ENCODE measurements at places on chromosomes 6 and 20. TPM values are rescaled to one million over a fixed set of nuclear protein-coding genes. Genes with fewer than 3 reads are reported as not detected.

- DNase-seq: no peak
These were observed 15.0 kb upstream of the BCKDHB start for GRCh38 chr6:80091506-80091905.

- no peak for DNase-seq
These were observed 627.8 kb downstream of the DOK5 start for GRCh38 chr20:55103188-55103587.

DNA sequence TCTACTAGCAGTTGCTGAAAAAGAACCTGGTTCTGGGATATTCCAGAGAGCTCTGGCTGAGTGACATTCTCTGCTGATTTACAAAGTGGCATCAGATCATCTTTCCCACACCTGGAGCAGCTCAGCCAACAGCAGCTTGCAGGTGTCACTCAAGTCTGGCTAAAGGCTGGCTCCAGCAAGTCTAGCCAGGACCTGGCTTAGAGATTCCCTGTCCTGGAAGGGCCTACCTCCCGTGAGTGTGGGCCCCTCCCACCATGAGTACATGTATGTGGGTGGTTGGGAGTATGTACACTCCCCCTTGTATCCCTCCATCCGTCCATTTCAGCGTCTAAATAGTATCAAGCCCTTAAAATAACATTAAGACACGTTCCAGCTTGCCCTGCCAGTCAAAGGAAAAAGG is 539.3 kb upstream of the ID4 start:
- DNase-seq: no peak

DNA sequence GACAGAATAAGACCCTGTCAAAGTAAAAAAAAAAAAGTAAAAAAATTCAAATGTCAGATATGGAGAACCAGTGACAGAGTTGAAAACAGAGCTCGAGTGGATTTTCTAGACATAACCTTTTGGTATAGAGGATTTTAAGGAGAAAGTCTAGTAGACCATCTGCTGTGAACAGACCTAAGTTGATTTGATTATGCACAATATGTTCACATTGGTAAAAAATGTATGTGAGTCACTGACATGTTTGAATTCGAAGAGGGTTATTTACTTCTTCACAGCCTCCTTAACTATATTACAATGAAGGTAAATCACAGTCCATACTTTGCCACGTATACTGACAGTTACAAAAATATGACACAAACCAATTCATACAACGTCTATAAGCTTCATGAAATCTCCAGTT is 7.4 kb downstream of the TINAG start:
- no peak for DNase-seq

- no peak for DNase-seq
These were observed 461.0 kb upstream of the JARID2 start for GRCh38 chr6:14784596-14785492.

GRCh38 chr6:3290149-3290930 is 31.6 kb downstream of the PSMG4 start:
- no peak for DNase-seq

DNA sequence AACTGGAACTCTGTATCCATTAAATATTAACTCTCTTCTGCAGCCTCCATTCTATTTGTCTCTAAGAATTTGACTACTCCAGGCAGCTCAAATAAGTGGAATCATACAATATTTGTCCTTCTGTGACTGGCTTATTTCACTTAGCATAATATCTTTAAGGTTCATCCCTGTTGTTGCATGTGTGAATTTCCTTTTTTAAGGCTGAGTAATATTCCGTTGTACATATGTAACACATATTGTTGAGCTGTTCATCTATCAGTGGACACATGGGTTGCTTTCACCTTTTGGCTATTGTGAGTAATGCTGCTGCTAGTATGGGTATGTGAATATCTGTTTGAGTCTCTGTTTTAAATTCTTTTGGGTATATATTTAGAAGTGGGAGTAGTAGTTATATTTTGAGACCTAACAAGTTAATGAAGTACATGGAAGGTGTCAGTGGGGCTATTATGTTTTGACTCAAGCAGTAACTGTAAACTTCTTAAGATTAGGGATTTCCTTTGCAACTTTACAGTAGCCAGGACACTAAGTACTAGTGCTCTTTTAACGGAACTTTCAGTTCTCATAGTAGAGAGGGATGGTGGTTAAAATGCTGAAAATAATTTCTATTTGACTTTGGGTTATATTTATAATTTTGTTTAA is 29.7 kb upstream of the TMEM217 start:
- no peak for DNase-seq

- DNase-seq: no peak
These were observed 355.1 kb downstream of the HAO1 start for GRCh38 chr20:7585126-7585679.

DNA sequence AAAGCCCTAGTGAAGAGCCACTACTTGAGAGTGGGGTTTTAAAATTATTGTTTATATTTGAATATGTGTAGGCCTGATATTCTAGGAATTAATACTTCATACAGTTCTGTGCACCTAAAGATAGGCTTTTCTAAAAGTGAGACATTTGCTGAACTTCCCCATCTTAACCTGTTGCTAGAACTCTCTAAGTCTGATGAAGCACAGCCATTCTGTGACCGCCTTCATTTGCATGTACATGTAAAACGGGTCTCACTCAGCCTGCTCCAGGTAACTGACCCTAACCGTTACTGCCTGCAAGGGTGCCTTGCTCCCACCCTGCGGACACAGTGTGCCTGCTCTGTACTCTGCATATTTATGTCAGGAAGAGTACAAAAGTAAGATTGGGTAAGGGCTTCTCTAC is 44.3 kb upstream of the IRF4 start:
- no peak for DNase-seq

DNA sequence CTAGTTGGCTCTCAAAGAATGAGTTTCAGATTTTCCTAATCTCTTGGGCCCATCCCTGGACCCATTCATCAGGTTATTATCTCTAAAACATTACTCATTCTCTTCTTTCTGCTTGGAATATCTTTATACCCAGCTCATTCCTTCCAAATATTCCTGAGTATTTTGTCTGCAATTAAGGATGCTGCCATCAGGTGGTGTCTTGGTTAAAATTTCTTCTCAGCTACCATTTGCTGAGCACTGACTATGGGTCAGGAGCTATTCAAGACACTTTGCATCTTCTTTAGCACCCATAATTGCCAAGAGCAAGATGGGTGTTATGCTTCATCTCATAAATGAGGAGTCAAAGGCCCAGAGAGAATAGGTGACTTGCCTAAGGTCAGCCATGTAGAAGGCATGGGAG is 8.4 kb downstream of the SUN5 start:
- no peak for DNase-seq

GRCh38 chr6:54086439-54086838 is 24.8 kb upstream of the MLIP start:
- DNase-seq: no peak

DNA sequence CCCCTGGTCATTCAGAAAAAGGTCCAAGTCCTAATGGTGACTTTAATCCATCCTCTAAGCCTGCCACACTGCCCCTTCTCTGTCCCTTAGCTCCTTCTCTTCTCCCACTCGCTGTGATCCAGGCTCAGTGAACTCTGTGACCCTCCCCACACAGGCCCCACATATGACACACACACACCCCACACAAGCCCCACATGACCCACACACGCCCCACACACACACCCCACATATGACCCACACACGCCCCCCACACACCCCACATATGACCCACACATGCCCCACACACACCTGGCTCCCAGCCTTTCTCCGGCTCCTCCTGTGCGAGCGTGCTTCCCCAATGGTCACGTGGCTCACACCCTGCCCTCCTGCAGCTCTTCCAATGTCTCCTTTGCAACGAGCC is 528.4 kb upstream of the AGPAT4 start:
- DNase-seq: no peak

The ADIG gene
- not detected for total RNA-seq

DNA sequence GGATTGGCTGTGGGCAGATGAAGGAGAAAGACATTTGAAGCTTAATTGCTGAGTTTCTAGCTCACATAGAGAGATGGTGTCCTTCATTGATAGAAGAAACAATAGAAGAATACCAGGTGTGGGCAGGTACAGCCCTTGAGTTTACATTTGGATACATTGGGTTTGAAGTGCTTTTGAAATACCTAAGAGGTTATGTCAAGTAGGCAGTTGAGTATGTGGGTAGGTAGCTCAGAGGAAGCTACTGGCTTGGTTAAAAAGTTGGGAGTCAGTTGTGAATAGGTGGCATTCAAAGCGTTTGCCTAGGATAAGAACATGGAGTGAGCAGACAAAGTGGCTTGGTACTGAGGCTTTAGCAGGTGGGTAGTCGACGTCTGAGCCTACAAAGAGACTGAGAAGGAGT is 25.0 kb downstream of the NDUFAF5 start:
- no peak for DNase-seq

The CCM2L gene
- not detected for total RNA-seq

The SLC35F1 gene
- 0.17 TPM for total RNA-seq

The OLIG3 gene
- total RNA-seq: 0.12 TPM

The PAK5 gene
- not detected for total RNA-seq

- DNase-seq: no peak
These were observed 164.8 kb upstream of the SGK1 start for GRCh38 chr6:134482593-134483270.

The OVOL2 gene
- total RNA-seq: not detected

DNA sequence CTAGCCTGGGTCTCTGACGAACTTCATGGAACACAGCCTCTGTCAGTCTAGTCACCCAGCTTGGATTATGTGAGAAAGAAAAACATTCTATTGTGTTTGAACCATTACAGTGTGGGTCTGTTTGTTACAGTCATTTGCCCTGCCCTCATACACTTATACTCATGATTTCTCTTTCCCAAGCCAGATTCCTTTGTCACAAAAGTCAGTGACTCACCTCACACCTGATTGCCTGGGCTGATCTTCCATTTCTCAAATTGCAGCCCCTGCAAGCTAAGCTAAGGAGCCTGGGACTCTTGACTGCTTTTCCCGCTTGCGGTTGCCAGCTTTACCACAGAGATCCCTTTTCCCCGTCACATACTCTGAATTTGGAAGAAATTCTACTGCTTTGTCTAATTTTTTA is 395.9 kb downstream of the SAMD5 start:
- no peak for DNase-seq

DNA sequence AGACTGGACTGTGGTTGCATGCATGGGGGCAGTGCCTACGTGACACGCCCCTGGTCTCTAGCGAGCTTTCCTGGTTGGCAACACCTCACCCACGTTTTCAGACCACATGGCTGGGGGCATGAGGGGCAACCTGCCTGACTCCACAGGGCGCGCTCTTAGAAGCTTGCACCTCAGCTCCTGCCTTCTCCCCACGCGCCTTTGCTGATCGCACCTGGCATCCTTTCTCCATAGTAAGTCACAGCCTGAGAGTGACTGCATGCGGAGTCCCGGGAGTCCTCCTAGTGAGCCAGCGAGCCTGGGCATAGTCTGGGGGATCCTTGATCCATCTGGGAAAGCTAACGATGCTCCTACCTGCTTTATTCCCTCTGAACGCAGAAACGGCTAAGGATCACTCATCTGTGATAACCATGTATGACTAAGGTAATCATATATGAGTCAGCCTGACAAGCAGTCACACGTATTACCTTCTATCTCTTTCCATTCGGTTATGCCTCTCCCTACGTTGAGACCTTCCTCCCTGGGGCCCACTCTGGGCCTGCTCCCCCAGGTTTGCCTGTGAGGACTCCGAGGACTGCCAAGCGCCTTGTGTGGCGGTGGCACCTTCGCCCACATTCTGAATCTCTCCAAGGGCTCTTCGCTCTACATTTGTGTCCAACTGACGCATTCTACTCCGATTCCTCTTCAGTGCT is 4.5 kb downstream of the TCFL5 start:
- DNase-seq: no peak

- no peak for DNase-seq
These were observed 93.7 kb downstream of the CDS2 start for GRCh38 chr20:5220321-5221060.

GRCh38 chr6:26552640-26553188 is 14.5 kb downstream of the HMGN4 start:
- no peak for DNase-seq

- DNase-seq: no peak
These were observed 554.9 kb downstream of the MAFB start for GRCh38 chr20:40134176-40134575.

- no peak for DNase-seq
These were observed 57.4 kb downstream of the GJA10 start for GRCh38 chr6:89951574-89952104.

- DNase-seq: no peak
These were observed 591.4 kb downstream of the CD109 start for GRCh38 chr6:74287441-74287840.

The OR12D3 gene
- not detected for total RNA-seq

DNA sequence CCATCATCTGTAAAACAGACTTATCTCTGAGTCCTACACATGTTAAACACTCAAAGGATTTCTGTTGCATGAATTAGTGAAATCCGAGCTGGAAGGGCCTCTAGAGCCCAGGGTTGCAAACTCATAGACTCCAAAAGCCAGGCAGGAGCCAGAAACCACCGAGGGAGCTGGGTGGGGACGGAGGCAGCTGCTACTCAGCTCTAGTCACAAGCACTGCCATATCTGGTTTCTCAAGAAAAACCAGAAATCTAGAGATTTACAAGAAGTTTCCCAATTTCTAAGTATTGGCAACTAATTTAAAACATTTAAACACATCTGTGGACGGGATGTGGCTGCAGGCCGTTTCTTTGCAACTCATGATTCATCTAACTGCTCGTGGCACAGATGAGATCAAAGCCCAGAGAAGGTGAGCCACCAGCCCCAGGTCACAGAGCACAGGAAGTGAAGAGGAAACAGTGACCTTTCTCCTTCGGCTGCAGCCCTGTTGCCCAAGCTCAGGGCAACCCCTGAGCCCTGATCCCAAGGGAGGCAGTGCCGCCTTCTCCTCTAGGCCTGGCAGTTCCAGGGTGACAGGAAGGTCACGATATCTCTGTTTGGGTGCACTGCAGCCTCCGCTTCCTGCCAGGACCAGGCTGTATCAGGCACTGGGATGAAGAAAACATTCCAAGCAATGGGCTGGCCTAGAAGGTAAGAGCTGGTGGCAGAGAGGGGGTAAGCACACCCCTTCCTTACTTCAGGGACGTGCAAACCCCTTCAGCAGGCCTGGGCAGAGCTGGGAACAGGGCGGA is 26.4 kb upstream of the PTGIS start:
- DNase-seq: no peak

The HLA-DQA2 gene
- total RNA-seq: not detected

- no peak for DNase-seq
These were observed 9.9 kb downstream of the MAP3K4 start for GRCh38 chr6:161001421-161001820.

The GINM1 gene
- total RNA-seq: 40.3 TPM

- DNase-seq: no peak
These were observed 23.4 kb upstream of the PTGIS start for GRCh38 chr20:49591217-49591865.

The LY6G6D gene
- total RNA-seq: not detected

The SOX18 gene
- 1.7 TPM for total RNA-seq

GRCh38 chr20:5070570-5070969 is 49.2 kb downstream of the PCNA start:
- DNase-seq: no peak

The LPIN3 gene
- 7.6 TPM for total RNA-seq

All from NCI-H460 (cell line).